Right renal cortex interstitium (tissue), 3 donors: ENCODE measurements at places on chromosomes 6 and 20. TPM values are rescaled to one million over a fixed set of nuclear protein-coding genes. Genes with fewer than 3 reads are reported as not detected.

The FAM162B gene
- 8.5 TPM for polyA plus RNA-seq

The TINAG gene
- 27.7 TPM for polyA plus RNA-seq

The TPMT gene
- polyA plus RNA-seq: 29.6 TPM

The KCNK5 gene
- 9.3 TPM for polyA plus RNA-seq

The VWA7 gene
- polyA plus RNA-seq: 8.5 TPM

The RAB22A gene
- 18.6 TPM for polyA plus RNA-seq

The CARMIL1 gene
- polyA plus RNA-seq: 113 TPM
